ENCODE measurements at places on chromosomes 12 and 14.

DNA sequence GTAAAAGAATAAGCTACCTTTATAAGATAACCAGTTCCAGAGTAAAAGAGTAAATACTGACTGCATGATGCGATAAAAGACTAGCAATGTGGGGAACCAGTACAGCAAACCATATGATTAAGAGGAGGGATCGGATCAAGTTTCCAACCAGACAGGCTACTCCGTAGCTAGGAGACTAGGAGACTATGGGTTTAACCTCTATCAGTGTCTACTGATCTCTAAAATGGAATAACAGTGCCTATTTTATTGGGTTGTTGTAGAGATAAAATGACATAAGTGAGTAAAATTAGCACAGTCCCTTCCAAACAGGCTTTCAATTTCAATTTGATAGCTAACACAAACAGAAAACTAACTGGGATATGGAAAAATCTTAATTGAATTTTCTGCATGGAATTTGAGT lies 76.0 kb downstream of the PAWR start:
- no peak for DNase-seq

GRCh38 chr12:91630596-91631293 lies 448.1 kb upstream of the DCN start:
- no peak for DNase-seq

- no peak for DNase-seq
Observed at GRCh38 chr14:24958271-24958670, 91.7 kb downstream of the STXBP6 start.

DNA sequence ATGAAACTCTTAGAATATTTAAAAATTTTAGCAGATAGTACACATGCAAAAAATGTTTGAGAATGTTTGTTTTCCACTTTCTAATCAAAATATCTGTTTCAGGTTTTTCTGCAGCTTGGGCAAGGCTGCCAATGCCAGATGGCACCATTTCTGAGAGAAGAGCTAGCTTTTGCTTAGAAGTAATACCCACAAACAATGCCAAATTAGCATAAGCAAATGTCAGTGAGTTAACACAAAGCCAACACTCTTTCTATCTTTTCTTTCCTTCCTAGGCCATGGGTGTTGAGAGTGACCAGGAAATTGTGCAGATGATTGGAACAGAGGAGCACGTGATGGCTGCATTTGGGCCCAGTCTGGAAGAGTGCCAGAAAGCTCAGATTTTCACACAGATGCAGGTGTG lies 35.2 kb downstream of the POLR3B start:
- DNase-seq, result no peak

- DNase-seq, result no peak
Observed at GRCh38 chr12:123958876-123959275, 13.8 kb downstream of the CCDC92 start.

- DNase-seq, result no peak
Observed at GRCh38 chr12:93387780-93388179, 10.1 kb downstream of the NUDT4 start.

- no peak for DNase-seq
Observed at GRCh38 chr14:64680714-64681065, 23.5 kb upstream of the PLEKHG3 start.

GRCh38 chr12:32567296-32567674 lies 111.8 kb upstream of the DNM1L start:
- no peak for DNase-seq

GRCh38 chr12:120249266-120249874 lies 16.2 kb downstream of the PXN start:
- peak; percentile 46 for DNase-seq

DNA sequence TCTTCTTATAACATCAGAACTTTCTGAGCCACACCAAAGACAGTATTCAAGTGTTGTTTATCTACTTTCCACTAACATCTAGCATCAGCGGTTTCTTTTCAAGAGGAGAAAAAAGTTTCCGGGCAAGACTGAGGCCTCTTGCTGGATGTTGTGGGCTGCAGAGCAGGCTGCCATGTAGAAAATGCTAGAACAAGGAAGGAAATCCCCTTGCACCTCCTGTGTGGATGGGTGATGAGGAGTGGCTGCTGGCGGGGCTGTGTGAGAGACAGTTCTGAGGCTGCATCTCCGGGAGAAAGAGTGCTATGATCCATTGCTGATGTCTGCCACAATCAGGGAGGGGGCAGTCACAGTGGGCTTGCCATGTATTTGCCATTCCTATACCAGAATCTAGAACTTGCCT lies 37.8 kb upstream of the PPP1CC start:
- no peak for DNase-seq

DNA sequence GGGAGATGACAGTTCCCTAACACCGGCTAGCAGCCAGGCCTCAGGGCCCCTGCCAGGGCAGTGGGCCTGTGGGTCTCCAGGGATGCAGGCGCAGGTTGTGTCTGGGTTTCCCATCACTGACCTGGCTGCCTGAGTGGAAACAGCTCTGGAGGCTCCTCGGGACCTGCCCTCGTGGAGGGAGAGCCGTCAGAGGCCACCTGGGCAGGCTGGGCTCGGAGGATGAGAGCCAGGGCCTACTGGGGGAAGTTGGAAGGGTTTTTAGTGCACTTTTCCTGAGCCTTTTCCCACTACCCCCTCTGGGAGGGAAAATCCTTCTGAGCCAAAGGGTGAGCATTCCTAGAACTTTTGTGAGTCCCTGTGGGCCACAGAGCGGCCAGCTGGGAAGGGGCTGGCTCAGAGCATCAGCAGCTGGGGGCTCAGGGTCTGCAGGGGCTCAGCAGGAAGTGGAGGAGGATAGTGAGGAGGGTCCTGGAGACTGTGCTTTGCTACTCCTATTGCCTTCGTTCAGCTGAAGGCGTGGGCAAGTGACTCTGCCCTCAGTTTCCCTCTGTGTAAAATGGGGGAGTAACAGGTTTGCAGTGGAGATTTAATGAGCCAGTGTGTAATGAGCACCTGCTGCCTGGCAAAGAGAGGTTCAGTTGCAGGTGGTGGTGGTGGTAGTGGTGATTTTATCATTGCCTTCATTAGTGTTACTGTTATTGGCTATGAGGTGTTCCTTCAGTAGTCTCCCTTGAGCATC lies 1.8 kb downstream of the SH2B3 start:
- no peak for DNase-seq

- DNase-seq, result no peak
Observed at GRCh38 chr12:68824597-68825250, 16.7 kb downstream of the MDM2 start.

DNA sequence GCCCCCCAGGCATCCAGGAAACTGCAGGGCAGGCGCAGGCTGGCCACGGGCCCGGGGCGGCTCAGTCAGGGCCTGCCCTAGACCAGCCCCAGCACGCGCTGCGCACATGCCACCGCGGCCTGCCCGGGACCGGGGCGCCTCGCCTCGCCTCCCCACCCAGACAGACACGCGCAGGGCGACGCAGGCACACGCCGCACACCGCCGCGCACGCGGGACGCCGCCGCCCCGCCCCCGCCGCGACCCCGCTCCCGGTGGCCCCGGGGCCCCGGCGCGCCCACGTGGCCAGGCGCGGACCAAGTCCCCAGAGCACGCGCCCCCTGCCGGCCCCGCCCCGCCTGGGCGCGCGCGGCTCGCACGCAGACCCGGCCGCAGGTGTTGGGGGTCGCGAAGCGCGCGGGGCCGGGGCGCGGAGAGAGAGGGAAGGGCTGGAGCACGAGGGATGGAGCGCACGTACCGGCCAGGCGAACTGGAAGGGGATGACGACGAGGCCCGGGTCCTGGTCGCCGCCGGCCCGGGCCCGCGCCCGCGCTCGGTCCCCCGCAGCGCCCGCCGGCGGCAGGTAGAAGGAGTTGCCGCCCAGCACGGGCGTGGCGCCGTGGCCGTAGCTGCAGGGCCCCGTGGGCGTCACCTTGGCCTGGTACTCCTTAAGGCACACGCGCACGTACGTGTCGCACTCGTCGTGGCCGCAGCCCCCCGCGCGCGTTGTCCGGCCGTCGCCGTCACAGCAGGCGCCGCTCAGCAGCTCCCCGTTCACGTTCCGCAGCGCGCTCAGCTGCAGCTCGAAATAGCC lies 1.1 kb downstream of the JAG2 start:
- no peak for DNase-seq

GRCh38 chr12:32501835-32502333 lies 102.5 kb downstream of the FGD4 start:
- DNase-seq, result no peak

GRCh38 chr12:65477721-65478120 lies 199.2 kb downstream of the MSRB3 start:
- DNase-seq, result no peak

DNA sequence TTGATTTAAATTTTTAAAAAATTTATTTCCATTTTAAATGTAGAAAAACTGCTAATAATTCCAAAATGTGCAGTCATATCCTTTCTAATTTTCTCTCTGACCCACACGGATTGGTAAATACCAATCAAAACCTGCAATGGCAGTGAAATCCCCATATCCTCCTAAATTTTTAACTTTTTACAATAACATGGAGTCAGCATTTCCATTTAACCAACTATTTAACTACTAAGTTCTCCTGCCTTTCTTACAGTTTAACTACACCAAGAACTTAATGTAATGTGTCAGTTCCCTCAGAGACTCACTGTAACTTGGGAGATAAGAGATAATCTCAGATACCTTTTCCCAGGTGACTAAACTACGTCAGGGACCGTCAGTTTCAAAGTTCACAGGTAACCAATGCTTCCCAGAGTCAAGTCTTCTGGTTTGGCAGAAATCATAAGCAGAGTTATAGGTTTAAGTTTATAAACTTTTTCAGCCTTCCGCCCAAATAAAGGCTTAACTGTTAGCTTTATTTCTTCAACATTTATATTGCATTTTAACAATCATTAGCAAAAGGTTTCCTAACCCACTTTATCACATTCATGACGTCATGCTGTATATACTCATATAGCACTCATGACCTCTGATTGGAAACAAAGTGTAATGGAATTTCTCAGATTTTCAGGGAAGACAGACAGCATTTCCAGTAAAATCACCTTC lies 7.6 kb downstream of the KRAS start:
- DNase-seq, result no peak

GRCh38 chr12:95164656-95165055 lies 52.6 kb downstream of the FGD6 start:
- no peak for DNase-seq

GRCh38 chr12:563787-564298 lies 99.4 kb downstream of the NINJ2 start:
- no peak for DNase-seq

- DNase-seq, result no peak
Observed at GRCh38 chr12:92272061-92272964, 126.7 kb upstream of the BTG1 start.

DNA sequence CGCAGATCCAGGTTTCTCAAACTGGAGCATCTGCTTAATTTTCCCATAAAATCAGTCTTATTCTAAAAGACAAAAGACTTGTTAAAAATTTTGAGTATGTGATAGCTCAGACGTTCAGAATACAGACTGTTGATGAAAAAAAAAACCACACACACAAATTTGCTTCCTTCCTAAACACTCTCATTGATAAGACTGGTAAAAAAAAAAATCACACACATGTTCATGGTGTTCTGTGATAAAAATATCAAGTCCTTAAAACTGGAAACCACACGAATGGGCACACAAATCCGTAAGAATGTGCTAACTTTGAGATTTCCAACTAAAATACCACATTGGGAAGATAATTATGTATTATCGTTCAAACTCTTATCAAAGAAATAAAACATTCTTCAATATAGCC lies 6.7 kb upstream of the ARID4A start:
- DNase-seq, result no peak

DNA sequence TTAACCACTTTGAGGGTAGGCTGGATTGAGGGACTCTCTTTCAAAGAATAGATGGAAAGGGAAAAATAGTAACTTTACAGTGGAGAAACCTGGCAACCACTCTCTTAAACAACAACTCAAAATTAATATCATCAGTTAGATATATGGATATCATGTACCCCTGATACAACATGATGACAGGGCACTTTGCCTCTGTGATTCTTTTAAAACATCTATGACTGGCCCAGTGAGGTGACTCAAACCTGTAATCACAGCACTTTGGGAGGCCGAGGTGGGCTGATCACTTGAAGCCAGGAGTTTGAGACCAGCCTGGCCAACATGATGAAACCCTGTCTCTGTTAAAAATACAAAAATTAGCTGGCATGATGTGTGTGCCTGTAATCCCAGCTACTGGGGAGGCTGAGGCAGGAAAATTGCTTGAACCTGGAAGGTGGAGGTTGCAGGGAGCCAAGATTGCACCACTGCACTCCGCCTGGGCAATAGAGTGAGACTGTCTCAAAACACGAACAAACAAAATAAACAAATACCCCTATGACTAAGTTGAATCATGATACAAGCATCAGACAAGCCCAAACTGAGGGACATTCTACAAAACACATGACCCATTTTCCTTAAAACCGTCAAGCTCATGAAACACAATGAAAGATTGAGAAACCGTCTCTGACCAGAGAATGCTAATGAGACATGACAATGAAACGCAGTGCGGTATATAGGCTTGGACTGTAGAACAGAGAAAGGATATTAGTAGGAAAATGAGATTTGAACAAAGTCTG lies 26.4 kb upstream of the SLC7A8 start:
- DNase-seq, result no peak

GRCh38 chr14:24605435-24606190 lies 3.9 kb downstream of the GZMH start:
- peak; percentile 14 for DNase-seq

GRCh38 chr14:68563251-68564131 lies 229.4 kb downstream of the ZFP36L1 start:
- no peak for DNase-seq

DNA sequence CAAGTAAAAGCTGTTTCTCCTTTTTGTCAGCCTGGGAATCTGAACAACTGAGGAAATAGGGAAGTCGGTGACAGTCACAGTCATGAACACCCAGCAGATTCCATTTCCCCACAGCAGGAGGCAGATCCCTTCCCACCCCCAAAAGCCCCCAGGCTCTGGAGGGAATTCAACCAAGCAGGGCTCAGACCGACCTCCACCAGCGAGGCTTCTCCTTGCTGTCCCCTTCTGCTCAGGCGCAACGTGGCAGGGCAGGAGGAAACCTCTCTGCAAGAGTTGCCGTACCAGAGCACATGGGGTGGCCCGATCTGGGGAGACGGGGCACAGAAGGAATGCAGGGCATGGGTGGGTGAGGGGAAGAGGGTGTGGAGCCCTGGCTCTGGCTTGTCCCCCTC lies 319 bp downstream of the GALNT6 start:
- no peak for DNase-seq

- no peak for DNase-seq
Observed at GRCh38 chr14:92575748-92576303, 62.2 kb downstream of the RIN3 start.

- no peak for DNase-seq
Observed at GRCh38 chr12:106519607-106520021, 63.2 kb upstream of the RFX4 start.

- DNase-seq, result no peak
Observed at GRCh38 chr12:49487605-49488004, 51.2 kb upstream of the KCNH3 start.

GRCh38 chr14:53093206-53093605 lies 59.9 kb downstream of the DDHD1 start:
- DNase-seq, result no peak

- DNase-seq, result no peak
Observed at GRCh38 chr12:79452906-79453305, 237.9 kb downstream of the PAWR start.

DNA sequence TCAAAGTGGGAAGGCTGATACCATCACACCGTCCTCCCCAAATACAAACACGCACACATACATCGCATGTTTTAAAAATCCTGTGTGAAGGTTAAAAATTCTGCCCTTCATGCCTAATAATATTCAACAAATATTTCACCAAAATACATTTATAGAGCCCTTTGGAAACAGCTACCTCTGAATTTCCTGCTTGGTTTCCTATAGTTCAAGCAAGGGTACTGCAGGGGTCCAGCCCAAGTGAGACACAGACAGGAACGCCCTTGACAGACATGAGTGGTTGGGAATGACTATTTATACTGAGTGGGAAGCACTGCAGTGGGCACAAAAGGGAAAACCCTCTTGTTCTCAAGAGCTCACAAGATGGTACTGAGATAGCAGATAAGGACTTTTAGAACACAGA lies 51.0 kb downstream of the ST8SIA1 start:
- peak; percentile 21 for DNase-seq
